ENCODE measurements at places on chromosomes 4 and X.
A peak's percentile ranks its signal among the peaks of the same experiment; 100 is the strongest.

DNA sequence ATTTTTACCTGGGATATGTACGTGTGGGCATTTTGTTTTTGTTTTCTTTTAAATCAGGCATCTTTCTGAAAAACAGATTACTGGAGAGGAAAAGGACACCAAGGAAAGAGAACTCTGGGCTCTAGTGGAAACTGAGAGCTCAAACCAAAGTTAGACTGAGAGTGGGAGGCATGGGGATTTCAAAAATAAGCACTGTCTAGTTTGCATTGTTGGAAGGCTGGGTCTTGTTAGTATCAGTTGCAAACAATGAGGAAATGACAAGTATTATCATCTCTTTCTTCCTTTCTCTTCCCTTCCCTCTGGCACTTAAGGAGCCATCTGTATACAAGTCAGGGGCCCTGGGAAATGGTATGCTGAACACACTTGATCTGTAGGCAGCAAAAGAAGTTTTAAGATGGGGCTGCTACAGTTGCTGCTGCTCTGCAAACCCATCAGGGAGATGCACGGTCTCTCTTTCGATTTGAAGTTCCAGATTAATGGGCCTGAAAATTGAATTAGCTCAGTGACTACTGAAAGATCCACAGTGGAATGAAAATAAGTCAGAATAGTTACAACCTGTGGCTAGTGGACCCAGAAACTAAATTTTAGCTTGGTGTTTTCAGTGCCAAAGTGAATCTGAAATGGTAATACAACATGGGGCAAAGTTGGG, 48.0 kb upstream of the GRXCR1 start:
- DNase-seq, result no peak

DNA sequence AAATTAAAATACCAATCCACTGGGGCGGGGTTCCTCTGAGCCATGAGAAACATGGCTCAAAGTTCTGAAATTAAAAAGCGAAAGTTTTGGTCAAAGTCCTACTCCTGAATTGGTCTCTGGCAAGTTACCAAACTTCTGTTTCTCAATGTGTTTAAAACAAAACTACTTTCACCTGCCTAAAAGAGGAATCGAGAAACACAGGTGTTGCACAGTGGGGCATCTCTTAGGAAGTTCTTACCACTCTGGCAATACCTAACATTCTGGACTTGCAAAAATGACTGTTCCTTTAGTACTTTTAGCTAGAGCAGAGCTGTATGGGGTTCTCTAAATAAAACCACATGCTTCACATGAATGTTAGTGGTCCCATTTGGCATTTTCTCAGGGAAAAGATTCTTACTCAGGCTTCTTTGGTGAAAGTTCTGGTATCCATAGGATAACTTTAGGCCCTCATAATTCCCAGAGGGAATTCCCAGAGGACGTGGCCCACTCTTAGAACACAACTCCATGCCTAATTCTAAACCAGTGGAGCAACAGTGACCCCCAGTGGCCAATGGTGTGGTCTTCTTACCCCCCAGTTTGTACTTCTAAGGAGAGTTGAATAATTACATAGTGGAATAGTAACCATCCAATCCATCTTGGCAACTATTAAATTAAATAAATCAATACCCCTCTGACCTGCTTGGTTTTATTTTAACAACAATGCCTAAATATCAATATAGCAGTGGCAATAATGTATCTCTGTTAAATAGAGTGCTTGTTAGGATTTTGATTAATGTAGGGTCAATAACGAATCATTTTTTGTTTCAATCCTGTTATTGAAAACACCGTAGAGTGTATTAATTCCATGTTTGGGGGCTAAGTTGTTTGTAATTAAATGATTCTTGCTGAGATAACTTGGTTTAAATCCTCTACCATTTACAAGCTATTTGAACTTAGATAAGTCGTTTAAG, 21.9 kb downstream of the BMP3 start:
- DNase-seq, result peak; percentile 15

DNA sequence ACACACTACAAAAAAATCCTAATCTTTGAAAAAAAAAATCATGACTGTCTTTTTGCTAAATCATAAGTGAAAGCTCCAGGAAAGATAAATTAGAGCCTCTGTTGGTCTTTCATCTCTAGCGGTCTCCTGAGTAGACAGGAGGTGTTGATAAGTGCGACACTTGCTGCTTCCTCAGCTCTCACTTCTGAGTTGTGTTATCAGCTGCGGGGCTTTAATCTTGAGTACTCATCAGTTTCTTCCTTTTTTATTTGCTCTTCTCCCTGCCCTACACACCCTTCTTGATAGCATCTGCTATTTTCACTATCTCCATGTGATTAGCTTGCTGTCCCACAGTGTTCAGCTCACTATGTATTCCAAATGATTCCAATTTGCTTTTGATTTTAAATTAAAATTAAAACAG, 1449.2 kb downstream of the C4orf33 start:
- DNase-seq, result no peak

- DNase-seq, result no peak
These were observed 123.9 kb downstream of the DMD start for GRCh38 chrX:33087411-33087810.

DNA sequence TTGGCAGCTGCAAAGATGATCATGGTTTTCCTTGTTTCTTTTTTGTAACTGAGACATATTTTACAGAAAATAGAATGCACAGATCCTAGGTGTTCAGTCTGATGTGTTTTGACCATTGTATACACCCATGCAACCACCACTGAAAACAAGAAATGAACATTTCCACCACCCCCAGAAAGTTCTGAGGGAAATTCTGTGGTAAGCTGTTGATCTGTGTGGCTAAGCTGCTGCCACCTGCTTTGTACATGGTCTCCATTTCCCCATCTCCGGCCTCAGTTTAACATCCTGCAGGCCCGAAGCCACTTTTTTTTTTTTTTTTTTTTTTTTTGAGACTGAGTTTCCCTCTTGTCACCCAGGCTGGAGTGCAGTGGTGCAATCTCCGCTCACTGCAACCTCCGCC, 65.3 kb downstream of the NYX start:
- no peak for DNase-seq

- no peak for DNase-seq
These were observed 48.8 kb upstream of the MAN2B2 start for GRCh38 chr4:6526156-6526555.

GRCh38 chr4:185721190-185722028, 90.6 kb downstream of the SORBS2 start:
- no peak for DNase-seq

DNA sequence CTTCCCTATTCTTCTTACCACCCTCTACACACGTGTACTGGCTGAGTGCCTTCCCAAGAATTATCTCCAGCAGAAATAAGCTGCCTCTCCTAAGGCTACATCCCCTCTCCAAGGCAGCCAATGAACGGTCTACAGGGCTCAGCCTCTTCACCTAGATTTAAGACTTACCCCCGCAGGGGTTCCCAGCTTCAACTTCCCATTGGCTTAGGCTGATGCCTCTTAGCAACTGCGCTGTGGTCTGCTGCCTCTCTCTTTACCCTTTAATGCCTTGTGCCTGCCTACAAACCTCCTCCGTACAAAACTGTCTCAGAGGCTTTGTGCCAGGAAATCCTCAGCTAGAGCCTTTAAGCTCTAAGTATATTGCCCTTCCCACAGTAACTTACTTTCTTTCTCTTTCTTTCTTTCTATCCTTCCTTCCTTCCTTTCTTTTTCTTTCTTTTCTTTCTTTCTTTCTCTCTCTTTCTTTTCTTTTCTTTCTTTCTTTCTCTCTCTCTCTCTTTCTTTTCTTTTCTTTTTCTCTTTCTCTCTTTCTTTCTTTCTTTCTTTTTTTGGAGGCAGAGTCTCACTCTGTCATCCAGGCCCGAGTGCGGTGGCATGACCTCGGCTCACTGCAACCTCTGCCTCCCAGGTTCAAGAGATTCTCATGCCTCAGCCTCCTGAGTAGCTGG, 15.1 kb upstream of the PIGA start:
- no peak for DNase-seq

DNA sequence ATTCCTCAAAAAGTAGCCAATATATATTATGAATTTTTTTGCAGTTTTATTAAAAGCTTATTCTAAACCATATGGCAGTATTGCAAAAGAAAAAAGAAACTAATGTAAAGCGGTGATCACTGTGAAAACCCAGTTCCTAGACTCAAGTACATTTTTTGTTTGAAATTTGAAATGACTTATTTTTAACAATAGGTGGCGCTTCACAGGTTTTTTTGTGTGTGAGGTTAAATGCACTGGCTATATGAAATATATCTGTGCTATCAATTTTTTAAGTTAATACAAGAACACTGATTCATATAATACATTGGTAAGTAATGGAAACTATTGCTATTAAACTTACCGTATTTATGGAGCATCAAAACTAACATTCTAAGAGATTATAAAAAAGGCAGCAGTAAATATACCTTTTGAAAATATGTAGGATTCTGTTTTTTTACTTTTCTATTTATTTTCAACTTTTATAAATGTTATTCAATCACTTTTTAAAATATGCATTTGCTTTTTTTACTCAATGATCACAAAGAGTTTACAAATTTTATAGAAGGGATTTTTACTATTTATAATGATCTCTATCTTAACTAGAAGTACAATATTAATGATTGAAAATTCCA, 5.6 kb upstream of the SPRY1 start:
- no peak for DNase-seq

DNA sequence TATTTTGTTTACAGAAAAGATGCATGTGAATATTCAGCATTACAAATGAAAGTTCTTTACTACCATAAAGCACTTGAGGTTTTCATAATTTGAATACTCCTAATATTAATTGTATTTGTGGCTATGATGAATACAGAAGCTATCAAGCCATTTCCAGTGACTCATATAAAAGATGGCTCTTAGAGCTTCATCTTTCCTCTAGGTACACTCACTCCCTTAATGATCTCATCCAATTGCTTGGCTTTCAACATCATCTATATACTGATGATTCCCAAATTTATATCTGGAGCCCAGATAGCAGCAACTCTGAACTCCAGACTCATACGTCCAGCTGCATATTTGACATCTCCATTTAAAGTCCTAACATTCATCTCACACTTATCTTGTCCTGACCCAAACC, 183.4 kb upstream of the FAM241A start:
- DNase-seq, result no peak

DNA sequence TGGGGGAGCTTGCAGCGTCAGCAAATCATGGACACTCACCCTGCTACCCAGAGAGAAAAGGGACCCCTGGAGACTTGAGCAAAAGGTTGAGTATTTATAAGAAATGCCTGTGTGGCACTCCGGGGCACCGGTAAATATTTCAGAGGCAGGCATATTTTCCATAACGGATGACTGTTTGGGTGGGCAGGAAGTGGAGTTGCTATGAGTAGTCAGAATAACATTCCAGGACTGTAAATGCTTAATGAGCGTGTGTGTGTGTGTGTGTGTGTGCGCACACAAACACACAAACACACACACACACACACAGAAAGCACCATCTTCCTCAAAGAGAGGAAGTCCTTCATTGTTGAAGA, 74.6 kb downstream of the MXRA5 start:
- no peak for DNase-seq

DNA sequence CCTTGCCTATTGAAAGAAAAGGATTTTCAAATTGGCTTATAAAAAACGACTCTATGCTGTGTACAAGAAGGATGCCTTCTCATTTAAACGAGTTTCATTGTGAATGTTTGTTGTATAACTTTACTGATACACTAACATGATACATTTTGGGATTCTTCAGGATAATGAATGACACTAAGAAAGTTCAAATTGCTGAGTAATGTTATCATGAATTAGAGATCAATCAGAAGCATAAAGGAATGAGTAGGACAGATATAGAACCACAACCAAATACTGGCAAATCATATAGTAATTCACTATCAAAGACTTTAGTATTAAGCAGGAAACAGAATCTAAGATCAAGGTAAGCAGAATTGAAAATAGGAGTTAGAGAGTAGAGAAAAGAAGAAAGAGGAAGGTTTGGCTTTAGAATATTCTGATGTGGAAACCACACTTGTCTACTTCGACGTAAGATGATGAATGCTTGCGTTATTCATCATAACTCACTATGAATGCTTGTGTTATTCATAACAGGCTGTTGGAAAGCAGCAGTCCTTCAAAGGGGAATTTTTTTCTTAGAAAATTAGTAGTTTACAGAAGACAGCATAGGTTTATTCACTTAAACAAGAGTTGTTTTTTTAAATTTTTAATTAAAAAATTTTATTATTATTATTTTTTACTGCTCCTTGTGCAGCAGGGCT, 13.4 kb downstream of the CCDC158 start:
- no peak for DNase-seq

GRCh38 chr4:106996490-106996889, 39.6 kb downstream of the DKK2 start:
- DNase-seq, result no peak

DNA sequence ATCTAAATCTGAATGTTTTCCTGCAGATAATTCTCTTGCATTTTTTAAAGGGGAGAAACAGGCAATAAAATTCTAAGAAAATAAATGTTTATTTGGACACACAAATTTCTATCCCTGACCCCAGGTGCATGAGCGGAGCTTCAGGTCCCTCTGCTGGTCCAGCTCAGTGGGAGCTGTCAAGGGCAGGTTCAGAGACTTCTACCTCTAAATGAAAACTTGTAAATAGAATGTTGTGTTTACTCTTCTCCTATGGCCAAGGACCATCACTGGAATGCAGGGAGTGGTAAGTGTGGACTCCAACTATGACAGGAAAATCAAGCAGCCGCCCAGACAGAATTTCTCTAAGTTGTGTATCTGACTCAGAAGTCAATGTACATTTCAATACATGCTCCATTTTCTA, 148.6 kb upstream of the TTC29 start:
- no peak for DNase-seq

DNA sequence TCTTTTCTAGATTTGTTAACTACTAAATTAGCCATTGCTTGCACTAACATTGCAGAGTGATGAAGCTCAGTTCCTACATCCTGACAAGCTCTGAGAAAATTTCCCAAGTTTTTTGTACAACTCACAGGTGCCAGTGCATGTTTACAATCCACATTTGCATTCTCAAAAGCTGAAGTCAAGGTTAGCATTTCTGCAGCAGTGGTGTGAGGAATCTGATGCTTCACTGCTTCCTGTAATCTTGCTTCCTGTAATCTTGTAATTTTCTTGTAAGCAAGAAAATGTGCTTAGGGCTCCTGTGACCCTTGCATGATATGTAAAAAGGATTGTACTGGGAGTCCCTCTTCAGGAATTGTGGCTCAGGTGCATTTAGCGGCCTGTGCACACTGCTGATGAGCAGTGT, 207.4 kb upstream of the CXCL13 start:
- DNase-seq, result no peak

GRCh38 chr4:185779517-185779916, 32.5 kb downstream of the SORBS2 start:
- DNase-seq, result no peak

DNA sequence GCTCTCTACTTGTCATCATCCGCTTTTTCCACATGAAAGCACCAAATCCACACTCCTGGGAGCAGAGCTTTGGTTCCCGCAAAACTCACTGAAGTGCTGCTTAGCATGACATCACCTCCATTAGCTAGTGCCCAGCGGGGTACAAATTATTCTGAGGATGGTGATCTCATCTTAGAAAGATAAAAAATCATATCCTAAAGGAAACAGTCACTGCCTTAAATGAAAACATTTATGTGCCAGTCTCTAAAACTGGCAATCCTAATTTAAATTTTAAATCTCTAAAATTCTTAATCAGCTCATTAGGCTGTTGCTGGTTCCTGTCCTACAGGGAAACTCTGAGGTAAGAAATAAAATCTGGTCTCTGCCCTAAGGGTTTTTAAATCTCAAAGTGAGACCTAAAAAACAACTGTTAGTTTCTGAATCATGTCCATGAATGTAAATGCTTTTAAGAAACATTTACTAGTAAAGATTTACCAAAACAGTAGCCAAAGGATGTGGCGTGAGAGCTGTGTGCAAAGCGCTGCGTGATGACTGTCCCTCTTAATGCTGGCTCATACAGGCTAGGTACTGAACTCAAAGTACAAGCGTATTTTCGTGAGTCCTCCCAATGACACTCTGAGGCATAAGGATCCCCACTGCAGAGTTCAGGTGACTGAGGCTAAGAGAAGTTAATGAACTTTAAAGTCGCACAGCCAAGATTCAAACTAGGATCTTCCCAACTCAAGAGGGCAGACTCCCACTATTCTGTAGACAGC, 4.5 kb downstream of the CASP3 start:
- no peak for DNase-seq

Data from stimulated activated CD8-positive, alpha-beta memory T cell treated with anti-CD3 and anti-CD28 coated beads, Interleukin-12 subunit alpha, Interleukin-12 subunit beta, amount 100 ng/mL, for 1 hour (primary cell).